NCI-H1105 (cell line): ENCODE measurements at places on chromosomes 11 and 22.

- peak; percentile 71 for DNase-seq
Observed at GRCh38 chr11:62708793-62709192, 1.3 kb downstream of the GNG3 start.

DNA sequence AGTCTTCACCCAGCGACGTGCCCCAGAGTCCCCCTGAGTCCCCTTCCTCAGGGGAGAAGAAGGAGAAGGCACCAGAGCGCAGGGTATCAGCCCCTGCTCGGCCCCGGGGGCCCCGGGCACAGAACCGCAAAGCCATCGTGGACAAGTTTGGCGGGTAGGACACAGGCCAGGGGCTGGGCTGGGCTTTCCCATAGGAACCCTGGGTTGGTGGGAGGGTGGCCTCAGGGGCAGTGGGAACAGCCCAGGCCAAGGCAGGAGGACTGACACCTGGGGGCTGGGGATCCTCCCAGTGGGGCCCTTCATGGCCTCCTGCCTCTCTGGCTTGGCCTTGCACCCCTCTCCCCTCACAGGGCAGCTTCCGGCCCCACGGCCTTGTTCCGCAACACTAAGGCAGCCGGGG is 8.5 kb downstream of the SMTNL1 start:
- DNase-seq, result no peak

GRCh38 chr11:125423247-125423849 is 72.7 kb downstream of the FEZ1 start:
- DNase-seq, result no peak

- no peak for DNase-seq
Observed at GRCh38 chr22:32325811-32326237, 31.8 kb upstream of the RFPL3 start.

DNA sequence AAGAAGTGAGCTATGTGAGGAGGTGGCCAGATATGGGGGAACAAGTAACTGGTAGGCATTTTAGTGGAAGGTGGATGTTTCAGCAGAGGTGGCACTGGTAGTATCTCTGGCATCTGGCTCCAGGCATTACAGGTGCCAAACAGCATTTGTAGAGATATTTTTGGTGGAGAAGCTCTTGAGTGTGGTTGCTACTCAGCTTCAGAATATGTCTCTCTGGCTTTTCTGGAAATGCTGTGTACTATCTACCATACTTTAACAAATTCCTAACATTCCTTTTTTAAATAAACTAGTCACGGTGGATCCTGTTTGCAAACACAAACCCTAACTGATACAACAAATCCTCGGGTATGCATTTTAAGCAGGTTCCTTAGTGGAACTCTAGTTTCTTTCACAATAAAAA is 128.0 kb downstream of the BARX2 start:
- no peak for DNase-seq

- no peak for DNase-seq
Observed at GRCh38 chr11:821512-822371, 3.0 kb downstream of the PNPLA2 start.

- DNase-seq, result no peak
Observed at GRCh38 chr11:59266491-59266890, 53.8 kb upstream of the MPEG1 start.

GRCh38 chr22:37030560-37031281 is 11.2 kb downstream of the MPST start:
- no peak for DNase-seq

DNA sequence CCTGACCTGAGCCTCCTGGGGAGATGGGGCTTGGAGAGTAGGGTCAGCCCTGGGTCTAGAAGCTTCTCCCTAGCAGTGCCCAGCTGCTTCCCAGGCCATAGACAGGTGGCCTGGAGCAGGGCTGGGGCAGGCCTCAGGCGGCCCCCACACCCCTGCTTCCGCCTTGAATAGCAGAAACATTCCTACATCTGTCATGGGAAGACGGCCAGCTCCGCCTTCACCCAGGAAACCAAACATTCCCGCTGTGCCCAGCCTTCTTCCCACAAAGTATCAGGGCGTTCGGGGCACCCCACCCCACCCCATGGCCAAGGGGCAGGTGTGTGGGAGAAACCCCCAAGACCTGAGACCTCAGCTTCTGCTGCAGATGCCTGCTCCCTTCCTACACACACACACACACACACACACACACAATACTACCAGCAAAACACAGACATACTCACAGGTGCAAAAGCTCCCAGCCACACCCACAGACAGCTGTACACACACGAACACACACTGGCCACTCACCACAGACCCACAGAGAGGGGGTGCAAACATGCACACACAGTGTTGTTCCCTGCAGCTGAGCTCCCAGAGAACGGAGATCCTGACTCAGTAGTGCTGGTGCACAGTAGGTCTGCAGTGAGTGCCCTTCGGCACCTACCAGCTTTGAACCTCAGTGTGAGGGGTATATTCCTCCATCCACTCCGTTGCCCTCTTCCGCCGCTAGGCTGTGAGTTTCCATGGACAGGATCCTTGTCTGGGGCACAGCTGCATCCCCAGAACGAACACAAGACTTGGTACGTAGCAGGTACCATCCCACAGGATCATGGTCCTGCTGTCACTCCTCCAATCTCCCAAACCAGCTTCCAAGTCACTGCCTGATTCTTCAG is 37.4 kb downstream of the PDGFB start:
- no peak for DNase-seq

DNA sequence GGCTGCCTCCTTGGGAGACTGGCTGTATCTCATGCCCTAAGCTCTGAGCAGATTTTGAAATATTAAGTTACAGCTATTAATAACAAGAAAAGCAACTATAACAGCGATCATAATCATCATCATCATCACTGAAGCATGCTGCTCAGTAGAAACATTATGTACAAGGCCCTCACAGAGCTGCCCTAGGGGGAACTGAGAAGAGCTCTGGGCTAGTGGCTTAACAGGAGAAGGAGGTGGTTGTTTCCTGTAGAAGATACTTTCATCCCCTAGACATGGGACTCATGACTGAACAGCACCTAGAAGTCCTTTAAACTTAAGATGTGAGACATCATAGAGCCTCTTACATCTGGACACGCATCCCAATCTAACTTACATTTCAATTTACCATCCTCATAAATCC is 332.8 kb upstream of the PLET1 start:
- DNase-seq, result no peak

- DNase-seq, result no peak
Observed at GRCh38 chr11:43933608-43934551, 8.6 kb upstream of the C11orf96 start.

DNA sequence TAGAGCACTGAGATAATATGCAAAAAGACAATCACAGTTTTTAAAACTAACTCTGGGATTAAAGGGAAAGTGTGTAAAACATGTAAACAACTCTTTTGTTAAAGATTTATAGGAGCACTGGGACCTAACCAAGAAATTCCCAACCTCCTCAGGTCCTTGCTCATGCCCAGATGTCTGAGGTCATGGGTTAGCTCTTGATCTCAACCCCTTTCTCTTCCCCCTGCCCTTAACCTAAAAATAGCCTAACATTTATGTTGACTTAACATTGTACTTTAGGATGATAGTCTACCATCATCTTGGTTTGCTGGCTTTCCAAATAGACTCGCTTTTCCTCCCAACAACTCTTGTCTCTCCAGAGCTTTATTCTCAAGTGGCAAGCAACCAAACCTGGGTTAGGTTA is 258.2 kb upstream of the FAT3 start:
- DNase-seq, result no peak

- peak; percentile 18 for DNase-seq
Observed at GRCh38 chr11:27672836-27673464, 27.3 kb downstream of the BDNF start.

DNA sequence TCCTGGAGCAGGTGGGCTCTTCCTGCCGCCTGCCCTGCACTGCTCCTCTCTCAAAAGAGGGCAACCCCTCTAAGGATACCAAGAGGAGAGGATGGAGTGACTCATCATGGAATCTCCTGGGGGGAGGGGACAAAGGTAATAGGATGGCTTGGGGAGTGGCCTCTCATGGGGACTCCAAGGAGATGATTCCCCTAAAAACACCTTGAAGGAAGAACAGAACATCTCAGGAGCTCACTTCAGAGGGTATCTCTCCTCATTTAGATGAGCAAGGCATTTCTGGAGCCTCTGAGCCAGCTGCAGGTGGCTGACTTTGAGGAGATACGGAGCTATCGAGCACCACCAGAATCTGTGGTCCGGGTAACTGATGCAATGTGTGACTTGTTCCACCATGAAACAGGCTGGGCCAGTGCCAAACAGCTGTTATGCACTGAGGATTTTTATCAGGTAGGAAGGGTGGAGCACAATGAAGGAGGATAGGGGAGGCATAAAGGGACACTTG is 40.2 kb downstream of the RRP8 start:
- no peak for DNase-seq

- DNase-seq, result no peak
Observed at GRCh38 chr22:27713461-27713860, 88.1 kb downstream of the MN1 start.

GRCh38 chr11:9158898-9159391 is 67.5 kb upstream of the SCUBE2 start:
- no peak for DNase-seq

GRCh38 chr11:67463680-67464410 is 5.2 kb downstream of the TMEM134 start:
- DNase-seq, result no peak

DNA sequence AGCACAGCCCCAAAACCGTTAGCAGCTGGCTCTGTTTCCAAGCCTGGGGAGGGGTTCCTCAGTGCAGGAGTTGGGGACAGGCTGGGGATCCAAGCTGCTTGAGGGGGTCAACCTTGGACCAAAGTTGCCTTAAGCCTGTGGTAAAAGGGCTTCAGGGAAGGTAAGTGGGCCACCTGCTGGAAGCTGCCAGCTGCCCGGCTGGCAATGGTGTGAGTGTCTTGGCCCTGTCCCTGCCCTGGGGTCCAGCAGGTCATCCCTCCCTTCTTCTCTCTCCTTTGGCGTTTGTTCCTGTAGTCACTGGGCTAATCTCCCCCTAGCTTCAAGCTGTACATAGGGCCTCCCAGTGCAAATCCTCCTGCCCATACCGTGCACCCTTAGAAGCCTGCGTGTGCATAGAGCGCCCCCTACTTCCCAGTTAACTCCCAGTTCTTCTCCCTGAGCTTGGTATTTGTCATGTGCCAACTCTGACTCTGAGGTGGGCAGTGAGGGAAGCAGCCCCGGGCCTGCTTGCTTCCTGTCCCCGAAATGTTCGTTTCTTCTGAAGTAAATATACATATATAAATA is 4.4 kb downstream of the TMEM258 start:
- DNase-seq, result no peak

- no peak for DNase-seq
Observed at GRCh38 chr22:19766511-19767426, 6.2 kb downstream of the TBX1 start.
